ENCODE measurements at places on chromosomes 7 and 10.
A peak's percentile ranks its signal among the peaks of the same experiment; 100 is the strongest.

GRCh38 chr7:159051916-159052315 lies 92.8 kb downstream of the VIPR2 start:
- DNase-seq: no peak

- DNase-seq: no peak
Measured at GRCh38 chr10:74977913-74978847, 133.3 kb upstream of the SAMD8 start.

- DNase-seq: no peak
Measured at GRCh38 chr10:113038183-113038582, 88.1 kb downstream of the TCF7L2 start.

DNA sequence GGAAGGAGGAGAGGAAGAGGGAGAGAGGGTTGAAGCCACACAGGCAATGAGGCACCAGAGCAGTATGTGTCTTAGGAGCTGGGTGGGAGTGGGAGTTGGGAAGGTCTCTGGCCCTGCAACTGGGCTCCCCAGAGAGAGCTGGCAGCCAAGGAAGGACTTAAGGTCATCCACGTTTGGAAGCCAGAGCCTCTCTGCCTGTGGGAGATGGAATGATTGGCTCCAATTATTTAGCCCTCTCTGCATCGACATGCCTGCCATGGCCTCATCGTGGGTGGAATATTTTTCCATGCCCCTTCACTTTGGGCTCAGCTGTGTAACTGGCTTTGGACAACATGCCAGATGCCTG lies 478.5 kb downstream of the RPS24 start:
- no peak for DNase-seq

DNA sequence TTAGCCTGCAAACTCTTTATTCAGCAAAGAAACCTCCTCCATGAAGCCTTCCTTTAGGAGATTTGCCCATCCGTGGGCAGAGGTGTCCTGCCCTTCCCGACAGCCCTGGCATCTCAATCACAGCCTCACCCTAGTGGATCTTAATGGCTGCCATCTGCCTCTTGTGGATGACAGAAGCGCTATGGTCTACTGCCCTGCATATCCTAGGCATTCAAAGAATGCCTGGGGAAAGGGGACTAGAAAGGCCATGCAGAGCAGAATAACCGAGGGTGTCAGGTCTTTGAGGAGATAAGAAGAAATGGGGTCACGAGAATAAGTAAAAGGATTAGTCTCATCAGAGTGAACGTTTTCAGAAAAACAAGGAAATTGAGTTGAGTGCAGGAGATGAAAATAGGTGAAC lies 57.7 kb upstream of the SPOCK2 start:
- DNase-seq: no peak

GRCh38 chr7:130216750-130217149 lies 9.1 kb downstream of the SSMEM1 start:
- DNase-seq: no peak

GRCh38 chr10:21441625-21442024 lies 83.9 kb downstream of the SKIDA1 start:
- DNase-seq: no peak

DNA sequence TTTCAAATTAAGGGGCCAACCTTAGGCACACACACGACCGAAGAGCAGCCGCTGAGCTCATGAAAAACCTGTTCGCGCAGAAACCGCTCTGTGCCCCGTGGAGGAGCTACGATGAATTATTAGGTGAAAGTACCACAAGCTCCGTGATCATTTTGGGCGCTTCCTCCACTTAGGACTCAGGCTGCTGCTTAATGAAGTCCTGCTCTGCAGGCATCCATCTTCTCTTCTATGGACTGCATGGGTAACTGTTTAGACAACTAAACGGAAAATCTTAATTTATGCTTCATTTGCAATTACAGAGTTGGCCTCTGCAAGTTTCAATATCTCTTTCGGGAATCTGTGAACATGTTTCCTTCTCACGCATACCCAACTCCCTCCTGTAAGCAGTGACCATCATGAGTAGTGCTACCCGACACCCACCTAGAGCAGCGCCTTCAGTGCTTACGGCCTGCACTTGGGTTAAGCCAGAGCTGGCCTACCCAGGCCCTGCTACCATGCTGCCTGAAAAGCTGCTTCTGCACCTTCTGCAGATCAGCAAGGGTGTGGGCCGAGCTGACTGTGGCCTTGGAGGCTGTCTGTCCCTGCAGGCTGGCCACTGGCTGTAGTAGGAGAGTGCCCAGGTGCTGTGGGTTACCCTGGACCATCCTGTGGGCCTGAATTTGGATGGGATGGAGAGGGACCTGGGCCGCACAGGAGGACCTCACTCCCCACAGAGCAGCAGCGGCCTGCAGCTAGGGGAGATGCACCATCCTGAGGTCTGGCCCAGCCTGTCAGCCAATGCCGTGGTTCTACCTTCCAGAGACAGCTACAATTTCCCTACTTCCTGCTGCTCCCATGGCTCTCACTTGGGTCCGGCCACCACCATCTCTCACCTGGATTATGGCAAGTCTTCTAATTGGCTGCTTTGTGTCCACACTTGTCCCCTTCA lies 36.0 kb downstream of the GNA12 start:
- DNase-seq: no peak

DNA sequence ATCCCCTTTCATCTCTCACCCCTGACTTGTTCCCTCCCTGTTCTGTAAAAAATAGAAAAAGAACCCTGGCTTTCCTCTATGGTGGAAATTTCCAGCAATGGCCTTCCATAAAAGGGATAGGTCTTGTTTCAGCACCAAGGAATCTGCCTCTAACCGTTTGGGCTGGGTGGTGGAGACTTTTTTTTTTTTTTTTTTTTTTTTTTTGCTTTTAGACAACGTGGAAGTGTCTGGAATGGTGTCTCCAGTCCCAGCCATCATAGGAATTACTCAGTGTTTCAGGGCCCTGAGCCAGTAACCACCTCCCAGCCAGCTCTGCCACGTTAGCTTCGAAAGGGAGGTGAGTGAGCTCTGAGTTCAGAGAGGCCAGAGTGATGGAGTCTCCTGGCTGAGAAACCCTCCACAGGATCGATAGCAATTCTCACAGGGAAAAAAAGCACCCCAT lies 97.3 kb upstream of the COL1A2 start:
- DNase-seq: no peak

GRCh38 chr7:84142726-84143125 lies 51.9 kb downstream of the SEMA3A start:
- no peak for DNase-seq

GRCh38 chr10:52956461-52956860 lies 183.9 kb upstream of the MBL2 start:
- peak; percentile 39 for DNase-seq

- DNase-seq: no peak
Measured at GRCh38 chr7:45593877-45594276, 19.7 kb downstream of the ADCY1 start.

DNA sequence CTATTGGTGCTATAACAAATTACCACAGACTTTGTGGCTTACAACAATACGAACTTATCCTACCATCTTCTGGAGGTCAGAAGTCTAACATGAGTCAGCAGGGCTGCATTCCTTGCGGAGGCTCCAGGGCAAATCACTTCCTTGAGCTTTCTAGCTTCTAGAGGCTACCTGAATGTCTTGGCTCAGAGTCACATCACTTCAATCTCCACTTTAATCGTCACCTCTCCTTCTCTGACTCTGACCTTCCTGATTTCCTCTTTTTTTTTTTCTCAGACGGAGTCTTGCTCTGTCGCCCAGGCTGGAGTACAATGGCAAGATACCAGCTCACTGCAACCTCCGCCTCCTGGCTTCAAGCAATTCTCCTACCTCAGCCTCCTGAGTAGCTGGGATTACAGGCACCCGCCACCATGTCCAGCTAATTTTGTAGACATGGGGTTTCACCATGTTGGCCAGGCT lies 44.6 kb upstream of the ANAPC16 start:
- peak; percentile 92 for DNase-seq

- no peak for DNase-seq
Measured at GRCh38 chr10:128026615-128027300, 99.5 kb downstream of the MKI67 start.

DNA sequence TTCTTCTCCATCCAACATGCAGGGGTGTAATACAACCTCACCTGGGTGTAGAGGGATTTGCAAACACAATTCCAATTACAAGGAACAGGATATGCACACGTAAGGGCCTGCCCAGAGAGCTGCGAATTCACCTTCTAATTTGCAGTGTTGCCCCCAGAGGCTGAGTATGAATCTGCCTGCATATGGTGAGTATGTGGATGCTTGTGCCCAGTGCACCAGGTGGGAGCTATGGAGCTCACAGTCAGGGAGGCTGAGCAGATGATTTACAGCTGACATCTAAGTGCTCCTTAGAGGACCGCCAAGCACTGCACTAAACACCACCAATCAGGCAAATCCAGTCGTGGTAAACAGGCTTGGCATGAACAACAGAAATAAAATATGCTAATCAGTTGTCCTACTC lies 132.0 kb downstream of the RELN start:
- DNase-seq: no peak

GRCh38 chr10:11359869-11360268 lies 251.6 kb downstream of the USP6NL start:
- DNase-seq: no peak

- no peak for DNase-seq
Measured at GRCh38 chr10:46254467-46254866, 32.3 kb upstream of the ANTXRL start.

DNA sequence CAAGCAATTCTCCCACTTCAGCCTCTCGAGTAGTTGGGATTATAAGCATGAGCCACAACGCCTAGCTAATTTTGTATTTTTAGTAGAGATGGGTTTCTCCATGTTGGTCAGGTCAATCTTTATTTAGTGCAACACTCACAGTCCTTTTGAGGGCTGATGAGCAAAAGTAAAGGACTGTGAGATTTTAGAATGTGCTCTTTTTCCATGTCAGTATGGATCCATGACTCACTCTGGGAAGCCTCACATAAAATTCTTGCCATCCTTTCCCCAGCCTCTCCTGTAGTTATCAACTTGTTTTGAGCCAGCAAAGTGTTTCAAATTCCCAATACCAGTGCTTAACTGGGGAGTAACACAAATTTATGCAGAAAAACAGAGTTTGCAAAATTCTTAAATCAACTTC lies 135.8 kb upstream of the CXCL12 start:
- DNase-seq: no peak

DNA sequence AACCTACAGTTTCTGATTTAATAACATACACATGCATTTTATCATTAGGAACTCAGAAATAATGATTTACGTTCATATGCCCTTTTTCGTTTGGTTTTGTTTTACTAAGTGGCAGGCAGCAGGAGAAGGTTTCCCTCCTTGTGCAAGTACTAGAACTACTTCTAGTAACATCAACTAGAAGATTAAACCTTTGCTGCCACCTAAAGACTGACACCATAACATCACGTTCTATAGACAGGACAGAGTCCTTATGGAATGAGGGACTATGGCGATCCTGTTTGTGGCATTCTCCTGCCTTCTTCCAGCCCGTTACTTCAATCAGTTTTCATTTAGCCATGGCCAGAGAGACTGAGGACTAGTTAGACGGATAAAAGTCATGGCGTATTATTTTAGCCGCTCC lies 53.2 kb downstream of the GAD2 start:
- DNase-seq: peak; percentile 13

- DNase-seq: no peak
Measured at GRCh38 chr10:45015590-45015989, 14.9 kb downstream of the ZNF22 start.

GRCh38 chr10:63213489-63213888 lies 80.4 kb downstream of the NRBF2 start:
- DNase-seq: no peak

DNA sequence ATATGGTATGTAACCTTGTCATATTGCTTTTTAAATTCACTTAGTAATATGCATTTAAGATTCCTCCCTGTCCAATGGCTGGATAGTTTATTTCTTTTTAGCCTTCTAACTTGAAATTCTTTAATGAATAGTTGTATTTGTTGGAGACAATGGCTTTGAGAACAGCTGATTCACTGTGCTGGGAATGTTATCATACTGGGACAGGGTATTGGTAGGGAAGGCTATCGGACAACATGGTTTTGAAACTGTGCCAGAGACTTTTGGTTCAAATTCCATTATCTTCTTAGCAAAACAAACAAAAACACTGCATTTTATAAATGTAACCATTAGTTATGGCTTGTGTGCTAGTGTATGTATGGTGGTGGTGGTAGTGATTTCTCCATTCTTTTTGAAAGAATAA lies 517.1 kb upstream of the ANKRD30A start:
- DNase-seq: no peak

GRCh38 chr10:46028584-46029460 lies 1.6 kb downstream of the NCOA4 start:
- DNase-seq: peak; percentile 77

DNA sequence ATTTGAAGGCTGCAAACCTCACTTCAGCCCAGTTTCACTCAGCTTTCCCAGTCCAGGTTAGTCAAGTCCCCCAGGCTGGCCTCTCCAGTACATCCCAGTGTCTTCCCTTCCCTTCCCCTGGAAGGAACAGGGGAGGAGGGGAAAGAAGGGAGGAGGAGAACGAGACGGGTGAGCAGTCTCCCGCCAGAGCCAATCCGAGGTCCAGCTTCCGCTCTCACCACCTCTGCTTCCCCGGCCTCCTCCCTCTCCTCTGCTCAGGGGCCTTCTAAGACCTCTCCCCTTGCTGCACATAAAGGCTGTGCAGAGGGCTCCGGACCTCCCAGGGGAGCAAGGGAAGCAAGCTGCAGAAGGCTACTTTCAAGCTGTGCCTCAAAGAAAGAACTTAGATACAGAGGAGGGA lies 4.1 kb downstream of the ATG9B start:
- no peak for DNase-seq

DNA sequence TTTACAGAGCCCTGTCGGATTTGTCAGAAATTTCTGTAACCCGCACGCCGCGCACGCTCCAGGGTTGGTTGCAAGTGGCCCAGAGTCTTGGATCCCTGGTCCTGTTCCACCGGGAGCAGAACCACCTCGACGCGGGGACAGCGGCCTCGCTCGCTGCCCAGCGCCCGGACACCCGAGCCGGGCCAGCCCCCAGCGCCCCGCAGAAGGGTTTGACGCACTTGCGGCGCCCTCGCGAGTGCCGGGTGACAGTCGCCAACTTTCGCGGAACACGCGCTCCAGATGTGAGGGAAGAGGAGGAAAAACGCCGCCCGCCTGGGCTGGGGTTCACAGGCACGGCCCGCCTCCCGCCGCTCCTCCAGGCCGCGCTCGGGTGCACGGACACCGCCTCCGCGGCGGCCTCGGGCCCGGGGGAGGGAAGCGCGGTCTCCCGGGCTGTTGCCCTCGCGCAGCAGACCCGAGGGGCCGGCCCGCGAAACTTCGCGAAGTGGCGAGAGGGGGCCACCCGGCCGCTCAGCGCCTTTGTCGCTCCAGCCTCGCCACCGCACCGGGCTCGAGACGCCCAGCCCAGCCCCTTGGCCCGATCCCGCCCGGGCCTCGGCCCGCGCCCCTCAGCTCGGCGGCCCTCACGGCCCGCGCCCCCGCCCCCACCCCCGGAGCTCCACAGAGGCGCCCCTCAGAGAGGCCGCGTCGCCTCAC lies 514 bp downstream of the RNF216 start:
- no peak for DNase-seq

- no peak for DNase-seq
Measured at GRCh38 chr7:91411060-91411459, 146.8 kb downstream of the FZD1 start.

DNA sequence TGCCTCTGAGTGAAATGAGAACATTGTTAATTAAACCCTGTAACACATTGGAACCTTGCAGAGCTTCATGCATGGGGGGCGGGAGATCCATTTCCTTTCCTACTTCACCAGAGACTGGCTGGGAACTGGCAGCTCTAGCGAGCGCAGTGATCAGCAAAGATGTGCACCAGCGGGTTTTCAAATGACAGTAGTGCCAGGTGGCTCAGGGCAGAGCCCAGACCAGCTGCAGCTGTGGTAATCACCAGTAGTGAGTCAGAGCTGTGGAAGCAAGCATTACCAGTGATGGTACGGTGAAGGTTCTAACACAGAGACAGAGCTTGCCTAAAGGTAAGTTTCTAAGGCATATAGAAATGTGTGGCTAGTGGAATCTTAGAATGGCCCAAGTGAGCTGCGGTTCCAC lies 1009.7 kb upstream of the CELF2 start:
- DNase-seq: no peak

- peak; percentile 13 for DNase-seq
Measured at GRCh38 chr7:73613954-73614735, 10.2 kb downstream of the MLXIPL start.

Measured in epithelial cell of proximal tubule (primary cell).